Stimulated activated CD4-positive, alpha-beta T cell treated with anti-CD3 and anti-CD28 coated beads, Interleukin-4, amount 100 ng/mL, for 48 hours (primary cell): ENCODE measurements at places on chromosomes 6 and 20.

- no peak for DNase-seq
These were observed 18.8 kb upstream of the FRMD1 start for GRCh38 chr6:168097621-168098430.

GRCh38 chr20:54208548-54209176 lies 775 bp downstream of the PFDN4 start:
- DNase-seq = no peak

- no peak for DNase-seq
These were observed 24.0 kb upstream of the CTNNBL1 start for GRCh38 chr20:37669773-37670236.

DNA sequence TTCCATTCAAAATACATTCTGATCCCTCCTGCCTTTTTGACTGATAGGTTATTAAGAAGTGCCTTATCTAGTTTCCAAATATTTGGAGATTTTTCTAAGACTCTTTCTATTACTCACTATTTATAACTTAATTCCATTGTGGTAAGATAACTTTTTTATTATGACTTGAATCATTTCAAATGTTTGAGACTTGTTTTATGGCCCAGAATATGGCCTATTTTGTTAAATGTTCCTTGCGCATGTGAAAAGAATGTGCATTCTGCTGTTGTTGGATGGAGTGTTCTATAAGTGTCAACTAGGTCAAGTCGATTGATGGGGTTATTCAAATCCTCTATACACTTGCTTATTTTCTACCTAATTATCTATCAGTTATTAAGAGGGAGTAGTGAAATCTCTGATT lies 13.1 kb upstream of the TCP11 start:
- DNase-seq = no peak

DNA sequence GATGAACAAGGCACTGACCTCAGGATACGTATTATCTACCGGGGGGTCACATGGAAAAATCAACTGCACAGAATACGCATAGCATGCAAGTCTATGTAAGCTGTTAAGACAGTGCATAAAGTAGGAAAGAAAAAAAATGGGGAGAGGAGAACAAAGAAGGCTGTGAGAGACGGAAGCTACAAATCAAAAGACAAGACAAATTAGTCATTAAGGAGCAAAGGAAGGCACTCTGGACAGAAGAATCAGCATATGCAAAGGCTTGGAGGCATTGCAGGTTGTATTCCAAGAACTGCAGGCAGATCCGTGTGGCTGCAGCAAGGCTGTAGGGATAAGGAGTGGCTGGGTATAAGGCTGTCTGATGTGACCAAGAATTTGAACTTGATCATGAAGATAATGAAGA lies 89.0 kb downstream of the NRSN1 start:
- DNase-seq = no peak
